ENCODE measurements at places on chromosomes 16 and 17.

- no peak for DNase-seq
Measured at GRCh38 chr16:84532855-84533486, 28.5 kb upstream of the MEAK7 start.

GRCh38 chr17:73429440-73430164, 117.8 kb upstream of the CDC42EP4 start:
- peak; percentile 19 for DNase-seq

DNA sequence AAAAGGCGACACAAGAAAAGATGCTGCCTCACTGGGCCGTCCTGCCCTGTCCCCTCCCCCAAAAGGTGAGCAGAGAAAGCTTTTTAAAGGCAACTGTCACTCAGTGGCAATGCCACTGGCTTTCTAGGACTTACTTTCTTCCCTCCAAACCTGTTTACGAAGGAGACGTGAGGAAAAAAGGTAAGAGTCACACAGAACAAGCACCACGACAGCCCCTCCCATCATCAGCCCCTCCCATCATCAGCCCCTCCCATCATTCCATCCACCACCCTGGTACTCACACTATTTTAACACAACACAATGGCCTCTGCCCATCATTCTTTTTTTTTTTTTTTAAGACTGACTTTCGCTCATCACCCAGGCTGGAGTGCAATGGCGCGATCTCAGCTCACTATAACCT, 77.1 kb downstream of the NXN start:
- no peak for DNase-seq

DNA sequence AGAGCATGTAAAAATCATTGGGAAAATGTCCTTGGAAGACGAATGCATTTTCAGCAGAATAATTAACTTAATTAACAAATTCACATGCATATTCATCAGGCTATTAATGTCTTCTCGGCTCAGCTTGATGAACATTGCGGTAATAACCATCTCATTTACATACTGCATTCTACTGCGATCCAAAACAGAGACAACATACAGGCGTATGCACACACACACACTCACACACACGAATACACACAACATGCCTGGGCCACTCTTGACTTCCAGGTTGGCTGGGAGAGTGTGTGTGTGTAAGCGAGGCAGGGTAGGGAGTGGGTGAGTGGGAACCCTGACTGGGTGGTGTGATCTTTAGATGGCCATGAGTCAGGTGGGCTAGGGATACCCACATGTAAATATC, 44.7 kb downstream of the NEUROD2 start:
- no peak for DNase-seq

DNA sequence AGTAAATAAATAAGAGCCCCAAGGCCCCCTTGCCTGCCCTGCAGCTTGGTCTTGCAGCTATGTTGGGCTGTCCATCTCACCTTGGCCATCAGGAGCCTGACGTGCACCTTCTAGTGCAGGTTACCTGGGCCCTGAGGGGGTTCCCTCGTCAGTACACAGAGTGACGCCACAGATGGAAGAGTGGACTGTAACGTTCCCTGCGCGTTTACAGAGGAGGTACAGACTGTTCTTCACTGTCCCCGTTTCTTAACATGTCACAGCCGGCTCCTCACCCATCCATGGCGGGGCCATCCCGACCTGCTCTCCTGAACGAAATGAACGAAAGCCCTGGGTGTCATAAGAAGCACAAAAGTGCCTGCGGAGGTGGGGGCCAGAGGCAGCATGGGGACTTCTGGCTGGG, 15.9 kb upstream of the FASN start:
- DNase-seq: no peak

- DNase-seq: peak; percentile 66
Measured at GRCh38 chr17:40303708-40304551, 5.0 kb upstream of the RARA start.

GRCh38 chr16:90054554-90054953, 22.6 kb downstream of the PRDM7 start:
- DNase-seq: no peak

DNA sequence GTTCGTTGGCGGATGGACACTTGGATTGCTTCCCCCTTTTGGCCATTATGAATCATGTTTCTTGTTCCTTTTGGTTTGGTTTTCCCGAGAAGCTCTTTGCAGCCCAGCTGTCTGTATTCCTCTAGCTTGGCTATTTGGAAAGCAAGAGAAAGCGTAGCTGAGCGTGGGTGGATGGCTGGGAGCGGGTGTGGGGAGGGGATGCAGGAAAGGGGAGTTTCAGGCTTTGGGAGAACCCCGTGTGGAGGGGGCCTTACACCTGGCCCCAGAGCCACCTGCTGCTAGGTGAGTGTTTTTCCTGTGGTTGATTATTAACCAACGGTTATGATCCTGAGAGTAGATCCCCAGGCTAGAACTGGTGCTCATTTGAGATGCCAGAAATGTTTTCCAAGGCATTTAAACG, 103.7 kb downstream of the RAP1GAP2 start:
- no peak for DNase-seq

DNA sequence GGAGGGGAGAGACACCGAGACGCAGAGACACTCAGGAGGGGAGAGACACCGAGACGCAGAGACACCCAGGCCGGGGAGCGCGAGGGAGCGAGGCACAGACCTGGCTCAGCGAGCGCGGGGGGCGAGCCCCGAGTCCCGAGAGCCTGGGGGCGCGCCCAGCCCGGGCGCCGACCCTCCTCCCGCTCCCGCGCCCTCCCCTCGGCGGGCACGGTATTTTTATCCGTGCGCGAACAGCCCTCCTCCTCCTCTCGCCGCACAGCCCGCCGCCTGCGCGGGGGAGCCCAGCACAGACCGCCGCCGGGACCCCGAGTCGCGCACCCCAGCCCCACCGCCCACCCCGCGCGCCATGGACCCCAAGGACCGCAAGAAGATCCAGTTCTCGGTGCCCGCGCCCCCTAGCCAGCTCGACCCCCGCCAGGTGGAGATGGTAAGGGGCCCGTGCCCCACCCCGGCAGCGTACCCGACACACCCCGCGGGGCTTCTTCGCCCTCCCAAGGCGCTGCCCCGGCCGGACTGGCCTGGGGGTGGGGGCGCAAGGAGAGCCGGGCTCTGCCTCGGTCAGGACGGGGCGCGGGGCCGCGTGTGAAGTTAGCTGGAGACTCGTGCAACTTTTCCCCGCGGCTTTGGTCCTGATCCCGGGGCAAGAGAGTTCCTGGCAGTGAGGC, 427 bp downstream of the PPP1R1B start:
- DNase-seq: no peak

DNA sequence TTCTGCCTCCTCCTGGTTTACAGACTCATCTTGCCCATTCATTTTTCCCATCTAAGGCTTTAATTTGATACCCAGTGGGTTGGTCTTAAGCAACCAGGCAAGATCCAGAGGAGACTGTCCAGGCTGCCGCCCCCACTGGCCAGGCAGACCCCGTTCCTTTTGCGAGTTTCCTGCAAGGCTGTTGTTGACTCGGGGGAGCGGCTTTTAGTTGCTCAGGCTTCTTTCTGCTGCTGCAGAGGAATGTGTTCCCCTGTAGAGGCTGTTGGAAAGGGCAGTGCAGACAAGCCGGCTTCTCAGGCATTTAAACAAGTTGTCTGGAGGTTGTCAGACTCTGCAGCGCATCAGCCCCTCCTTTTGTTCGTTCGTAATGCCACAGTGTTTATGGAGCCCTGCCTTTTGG, 231.2 kb downstream of the PRKCA start:
- peak; percentile 59 for DNase-seq

- no peak for DNase-seq
Measured at GRCh38 chr16:77093999-77094398, 97.0 kb upstream of the MON1B start.

- DNase-seq: no peak
Measured at GRCh38 chr17:56087199-56087598, 66.1 kb upstream of the ANKFN1 start.

DNA sequence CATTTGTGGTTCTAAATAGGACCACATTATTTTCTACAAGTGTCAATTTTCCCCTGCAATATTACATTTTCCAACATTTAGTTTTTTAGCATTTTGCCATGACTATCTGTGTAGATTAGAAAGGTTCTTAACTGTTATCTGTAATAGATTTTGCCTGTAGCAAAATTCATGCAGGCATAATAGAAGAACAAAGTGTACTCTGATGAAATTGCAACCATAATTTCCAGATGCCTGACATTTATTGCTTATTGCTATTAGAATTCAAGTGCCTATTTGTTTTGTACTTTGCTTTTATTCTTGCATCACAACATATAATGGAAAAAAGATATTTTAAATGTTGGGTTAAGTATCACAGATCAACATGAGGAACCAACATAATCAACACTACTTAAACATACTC, 337.7 kb downstream of the TOX3 start:
- no peak for DNase-seq
